Neural progenitor cell (in vitro differentiated cells): ENCODE measurements at places on chromosomes 7 and 10. TPM values are rescaled to one million over a fixed set of nuclear protein-coding genes. Genes with fewer than 3 reads are reported as not detected.
A peak's percentile ranks its signal among the peaks of the same experiment; 100 is the strongest.

DNA sequence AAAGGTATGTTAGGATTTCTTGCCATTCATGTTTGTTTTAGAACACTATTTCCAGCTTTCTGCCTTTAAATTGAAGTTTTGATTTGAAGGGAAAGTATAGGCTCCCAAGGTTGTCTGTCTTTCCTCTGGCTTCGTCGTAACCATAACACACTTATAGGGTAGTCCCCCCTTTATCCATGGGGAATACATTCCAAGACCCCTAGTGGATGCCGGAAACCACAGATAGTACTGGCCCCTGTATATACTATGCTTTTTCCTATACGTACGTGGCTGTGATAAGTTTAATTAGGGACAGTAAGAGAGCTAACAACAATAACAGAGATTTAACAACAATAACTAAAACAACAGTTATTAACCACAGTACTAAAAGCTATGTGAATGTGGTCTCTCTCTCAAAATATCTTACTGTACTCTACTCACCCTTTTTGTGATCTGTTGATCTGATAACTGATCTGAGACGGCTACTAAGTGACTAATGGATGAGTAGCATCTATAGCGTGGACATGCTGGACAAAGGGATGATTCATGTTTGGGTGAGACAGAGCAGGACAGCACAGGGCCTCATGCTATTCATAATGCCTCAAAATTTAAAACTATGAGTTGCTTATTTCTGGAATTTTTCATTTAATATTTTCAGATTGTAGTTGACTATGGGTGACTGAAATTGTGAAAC lies 273.1 kb downstream of the AUTS2 start:
- no peaks in the 10 kb centered on the region for H3K27me3 ChIP-seq
- no peak overlapping the region for H3K4me3 ChIP-seq
- DNase-seq, result no peak
- peaks cover 19% of the 10 kb centered on the region for H3K4me1 ChIP-seq
- no peaks in the 10 kb centered on the region for H3K36me3 ChIP-seq
- H3K27ac ChIP-seq, result no peak overlapping the region

ST8SIA6 gene
- 4.4 and 5.1 TPM in 2 replicates for total RNA-seq

PGAM2 gene
- total RNA-seq, result 11.2 and 11.3 TPM in 2 replicates

GRCh38 chr10:593421-593820 lies 96.0 kb downstream of the DIP2C start:
- H3K4me3 ChIP-seq, result no peak overlapping the region
- H3K4me1 ChIP-seq, result peaks cover 13% of the 10 kb centered on the region
- H3K36me3 ChIP-seq, result no peaks in the 10 kb centered on the region
- H3K27ac ChIP-seq, result no peak overlapping the region
- DNase-seq, result no peak

DNA sequence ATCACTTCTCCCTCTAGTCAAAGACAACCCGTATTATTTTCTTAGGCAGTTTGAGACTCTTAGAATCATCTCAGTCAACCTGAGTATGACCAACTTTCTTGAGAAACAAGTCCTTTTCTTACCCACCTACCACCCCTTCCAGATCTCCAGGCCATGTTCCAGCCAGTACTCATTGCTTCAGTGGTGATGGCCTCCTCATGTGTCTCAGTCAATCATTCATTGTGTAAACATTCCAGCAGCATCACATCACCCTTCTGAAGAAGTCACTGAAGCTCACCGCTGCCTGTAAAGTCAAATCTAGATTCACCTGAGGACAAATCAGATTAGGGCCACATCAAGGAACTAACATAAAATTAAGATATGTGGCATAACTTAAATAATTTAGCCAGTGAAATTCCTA lies 467.2 kb upstream of the NRP1 start:
- H3K27ac ChIP-seq, result no peak overlapping the region
- no peaks in the 10 kb centered on the region for H3K36me3 ChIP-seq
- no peak for DNase-seq
- H3K27me3 ChIP-seq, result no peaks in the 10 kb centered on the region
- peaks cover 10% of the 10 kb centered on the region for H3K4me1 ChIP-seq

DNA sequence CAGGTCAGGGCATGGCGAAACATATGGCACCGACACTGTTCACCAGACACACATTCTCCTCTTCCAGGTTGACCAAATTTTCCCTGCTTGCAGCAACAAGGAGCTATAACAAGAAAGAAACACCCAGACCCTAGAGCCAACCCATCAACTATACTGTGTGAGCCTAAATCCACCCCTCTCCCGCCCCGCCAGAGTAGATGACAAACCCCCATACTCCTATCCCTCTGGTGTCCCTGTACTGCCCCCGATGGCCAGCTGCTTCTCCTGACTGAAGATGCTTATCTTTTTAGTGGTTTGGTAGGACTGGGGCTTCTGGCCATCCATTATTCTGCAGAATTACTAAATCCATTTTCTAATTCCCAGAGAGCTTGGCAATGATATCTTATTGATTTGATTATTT lies 70.1 kb upstream of the EEPD1 start:
- DNase-seq, result peak; percentile 31
- H3K27ac ChIP-seq, result no peak overlapping the region
- no peak overlapping the region for H3K4me3 ChIP-seq
- H3K36me3 ChIP-seq, result no peaks in the 10 kb centered on the region

GRCh38 chr10:78502210-78502936 lies 468.7 kb downstream of the RPS24 start:
- no peaks in the 10 kb centered on the region for H3K4me1 ChIP-seq
- H3K27ac ChIP-seq, result no peak overlapping the region
- H3K36me3 ChIP-seq, result no peaks in the 10 kb centered on the region
- no peaks in the 10 kb centered on the region for H3K27me3 ChIP-seq
- no peak overlapping the region for H3K4me3 ChIP-seq

GRCh38 chr7:129468547-129468946 lies 33.8 kb upstream of the SMKR1 start:
- H3K36me3 ChIP-seq, result no peaks in the 10 kb centered on the region
- no peaks in the 10 kb centered on the region for H3K4me1 ChIP-seq
- H3K4me3 ChIP-seq, result no peak overlapping the region
- no peaks in the 10 kb centered on the region for H3K27me3 ChIP-seq

GRCh38 chr7:128868624-128869137 lies 6.0 kb downstream of the ATP6V1F start:
- DNase-seq, result no peak
- peak overlapping the region; percentile 82 for H3K4me3 ChIP-seq
- peaks cover 14% of the 10 kb centered on the region for H3K4me1 ChIP-seq
- peaks cover 58% of the 10 kb centered on the region for H3K27me3 ChIP-seq

DNA sequence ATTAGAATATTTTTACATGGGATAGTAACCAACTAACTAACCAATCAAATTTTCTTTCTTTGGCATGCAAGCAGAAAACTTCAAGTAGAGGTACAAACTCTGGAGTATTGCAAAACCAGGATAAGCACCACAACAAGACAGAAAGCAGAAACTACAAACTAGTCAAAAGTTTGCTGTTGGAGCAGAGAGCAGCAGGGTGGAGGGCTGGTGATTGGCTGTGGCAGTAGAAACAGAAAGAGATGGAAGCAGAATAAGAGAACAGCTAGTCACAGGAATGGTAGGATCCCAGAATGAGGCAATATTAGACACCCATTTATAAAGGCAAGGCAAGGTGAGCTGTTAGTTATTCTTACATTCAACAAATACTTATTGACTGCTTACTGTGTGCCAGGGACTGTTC lies 6.8 kb upstream of the MACC1 start:
- peaks cover 8% of the 10 kb centered on the region for H3K4me1 ChIP-seq
- no peak overlapping the region for H3K4me3 ChIP-seq
- no peak for DNase-seq
- H3K27me3 ChIP-seq, result no peaks in the 10 kb centered on the region
- no peak overlapping the region for H3K27ac ChIP-seq
